Mesendoderm (in vitro differentiated cells): ENCODE measurements at places on chromosomes 16 and 17.

DNA sequence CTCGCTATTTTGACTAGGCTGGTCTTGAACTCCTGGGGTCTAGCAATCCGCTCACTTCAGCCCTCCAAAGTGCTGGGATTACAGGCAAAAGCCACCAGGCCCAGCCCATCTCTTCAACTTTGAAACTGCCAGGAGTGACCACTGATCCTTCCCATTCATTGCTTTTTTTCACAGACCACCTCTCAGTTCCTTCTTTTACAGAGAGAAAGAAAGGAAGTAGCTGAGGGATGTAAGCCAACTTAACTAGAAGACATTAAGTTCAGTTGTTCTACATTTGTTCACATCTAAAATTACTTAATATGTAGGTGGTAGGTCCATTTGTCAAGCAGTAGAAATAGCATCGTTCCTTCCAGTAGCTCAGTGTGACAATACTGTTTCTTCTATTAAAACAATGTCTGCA is 219.8 kb downstream of the STX8 start:
- no peak for DNase-seq

- DNase-seq: no peak
These were observed 12.6 kb upstream of the BCAR1 start for GRCh38 chr16:75263963-75264445.

DNA sequence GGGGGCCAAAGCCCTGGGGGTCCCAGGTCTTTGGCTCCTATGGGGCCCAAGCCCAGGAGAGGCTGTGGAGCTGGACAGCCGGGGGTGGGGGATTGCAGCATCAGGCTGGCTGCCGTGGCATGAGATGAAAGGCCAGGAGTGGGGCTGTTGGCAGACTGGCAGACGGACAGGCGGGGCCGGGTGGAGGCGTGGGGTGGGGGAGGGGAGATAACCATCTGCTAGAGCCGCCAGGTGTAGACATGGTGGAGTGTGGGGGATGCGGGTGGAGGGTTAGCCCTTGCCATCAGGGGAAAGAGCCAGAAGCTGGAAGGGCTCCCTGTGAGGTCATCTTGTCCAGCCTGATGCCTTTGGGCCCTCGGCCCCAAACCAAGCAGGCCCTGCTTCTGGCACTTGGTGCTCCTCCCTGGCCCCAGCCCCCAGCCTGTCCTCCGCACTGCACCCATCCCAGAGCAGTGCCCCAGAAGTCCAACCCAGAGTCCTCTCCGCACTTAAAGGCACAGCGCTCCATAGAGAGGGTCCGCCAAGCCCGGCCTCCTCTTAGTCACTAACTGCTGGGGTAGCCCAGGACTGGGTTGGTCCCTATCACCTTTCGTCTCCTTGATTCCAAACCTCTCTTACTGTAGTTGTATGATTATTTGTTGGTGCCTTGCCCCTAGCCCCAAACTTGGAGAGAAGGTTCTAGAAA is 33.3 kb upstream of the DLX4 start:
- no peak for DNase-seq

DNA sequence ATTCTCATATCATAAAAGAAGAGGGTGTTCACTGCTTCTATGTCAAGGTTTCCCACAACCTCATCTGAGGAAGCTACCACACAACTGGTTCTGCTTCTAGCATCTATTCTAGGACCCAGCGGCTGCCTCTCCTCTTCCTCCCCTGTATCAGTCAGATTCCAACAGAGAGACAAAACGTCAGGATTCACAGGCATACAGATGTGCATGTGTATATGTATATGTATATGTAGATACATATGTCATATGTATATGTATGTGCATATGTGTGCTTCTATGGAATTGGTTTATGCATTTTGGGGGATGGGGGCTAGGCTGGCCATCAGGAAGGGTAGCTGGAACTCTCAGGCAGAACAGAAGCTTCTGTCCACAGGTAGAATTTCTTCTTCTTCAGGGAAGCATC is 37.4 kb upstream of the NLRP1 start:
- no peak for DNase-seq

DNA sequence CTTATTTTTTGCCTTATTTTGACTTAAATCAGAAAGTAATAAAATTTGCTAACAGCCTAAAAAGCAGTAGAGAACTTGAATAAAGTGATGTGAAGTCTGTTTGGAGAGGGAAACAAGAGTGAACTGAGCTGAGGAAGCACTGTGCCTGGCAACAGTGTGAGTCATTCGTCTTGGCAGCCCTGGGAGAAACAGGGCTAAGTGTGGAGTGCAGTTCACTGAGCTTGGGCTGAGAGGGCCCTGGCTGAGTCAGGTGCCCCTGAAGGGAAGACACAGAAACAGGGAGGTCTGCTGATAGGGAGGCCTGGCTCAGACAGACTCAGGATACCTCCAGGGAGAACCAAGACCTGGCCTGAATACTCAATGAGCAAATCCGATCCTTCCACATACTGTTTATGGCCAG is 132.1 kb downstream of the HS3ST4 start:
- no peak for DNase-seq

DNA sequence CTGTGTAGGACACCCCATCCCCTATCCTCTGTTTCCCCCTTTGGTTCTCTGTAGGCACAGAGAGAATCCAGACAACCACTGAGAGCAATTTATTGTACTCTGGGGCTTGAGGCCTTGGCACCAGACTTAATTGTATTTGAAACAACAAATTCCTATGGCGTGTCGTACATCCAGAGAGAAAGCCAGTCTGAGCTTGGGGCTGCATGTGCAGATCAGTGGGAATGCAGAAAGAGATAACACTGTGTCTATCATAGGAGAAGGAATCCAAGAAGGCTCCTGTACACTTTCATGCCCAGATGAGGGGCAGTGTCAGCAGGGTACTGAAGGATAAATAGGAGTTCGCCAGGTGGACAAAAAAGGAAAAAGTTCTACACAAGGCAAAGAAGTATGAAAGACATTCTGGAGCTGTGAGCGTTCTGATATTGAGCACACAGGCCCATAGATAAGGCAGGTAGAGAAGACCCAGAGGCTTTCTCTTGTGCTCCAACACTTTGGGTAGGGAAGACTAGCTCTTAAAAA is 22.0 kb upstream of the IL4R start:
- no peak for DNase-seq

DNA sequence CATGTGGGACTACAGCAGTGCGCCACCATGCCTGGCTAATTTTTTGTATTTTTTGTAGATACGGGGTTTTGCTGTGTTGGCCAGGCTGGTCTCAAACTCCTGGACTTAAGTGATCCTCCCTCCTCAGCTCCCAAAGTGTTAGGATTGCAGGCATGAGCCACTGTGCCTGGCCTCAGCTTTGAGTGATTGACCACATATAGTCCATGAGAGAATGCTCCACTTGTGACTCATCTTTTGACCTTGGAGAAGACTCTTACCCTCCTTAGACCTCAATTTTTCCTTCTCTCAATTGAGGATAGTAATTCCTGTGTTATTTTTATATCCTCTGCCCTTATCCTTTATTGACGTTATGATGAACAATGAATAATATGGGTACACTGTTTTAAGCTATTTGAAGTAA is 30.9 kb upstream of the DUSP14 start:
- DNase-seq: no peak

DNA sequence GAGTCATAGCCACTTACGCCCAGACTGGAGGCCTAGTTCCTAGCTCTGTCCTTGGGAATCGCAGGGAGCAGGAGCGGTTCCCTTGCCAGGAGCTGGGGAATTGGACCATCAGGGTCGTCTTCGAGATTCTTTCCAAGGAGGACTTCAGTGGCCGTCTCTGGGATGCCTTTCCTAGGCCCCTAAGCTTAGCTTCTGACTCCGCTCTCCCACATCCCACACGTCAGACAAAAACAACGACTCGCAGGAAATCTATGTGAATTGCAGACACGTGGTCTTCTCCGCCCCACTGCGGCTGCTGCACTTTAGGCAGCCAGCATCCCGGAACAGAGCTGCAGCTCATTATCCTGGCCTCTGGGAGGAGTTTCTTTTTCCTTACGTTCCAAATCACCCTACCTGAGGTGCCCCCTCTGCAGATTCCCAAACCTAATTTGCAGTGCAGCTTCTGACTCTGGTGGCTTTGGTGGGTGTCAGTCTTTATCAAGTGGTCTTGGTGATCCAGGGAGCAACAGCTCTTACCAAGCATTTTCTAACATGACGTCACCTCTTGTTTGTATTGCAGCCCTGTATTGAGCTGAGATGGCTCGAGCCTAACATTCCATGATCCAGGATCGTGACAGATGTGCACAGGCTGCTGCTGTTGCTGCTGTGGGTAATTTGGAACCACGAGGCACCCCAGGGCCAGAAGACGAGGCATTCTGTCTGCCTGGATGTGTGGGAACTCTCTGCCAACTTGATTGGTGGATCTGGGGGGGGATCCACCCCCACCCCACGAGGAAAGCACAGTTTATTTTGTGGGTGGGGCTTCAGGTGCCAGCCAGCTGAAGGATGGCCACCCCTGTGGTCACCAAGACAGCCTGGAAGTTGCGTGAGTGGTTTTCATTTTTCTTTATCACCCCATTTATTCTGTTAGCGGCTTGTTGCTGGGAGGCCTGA is 1.1 kb downstream of the KATNB1 start:
- peak; percentile 87 for DNase-seq

DNA sequence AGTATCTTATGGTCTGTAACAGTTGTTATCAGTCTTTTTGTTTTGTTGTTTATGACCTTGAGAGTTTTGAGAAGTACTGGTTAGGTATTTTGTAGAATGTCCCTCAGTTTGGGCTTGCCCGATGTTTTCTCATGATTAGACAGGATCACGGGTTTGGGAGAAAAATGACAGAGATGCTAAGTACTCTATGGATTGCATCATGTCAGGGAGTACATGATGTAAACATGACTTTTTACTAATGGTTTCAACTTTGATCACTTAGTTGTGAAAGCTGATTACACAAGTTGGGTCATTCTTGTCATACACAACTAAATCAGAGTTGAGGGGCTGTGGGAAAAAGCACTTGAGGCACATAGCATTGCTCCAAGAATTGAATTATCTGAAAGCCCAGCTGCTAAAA is 94.7 kb upstream of the SIAH1 start:
- DNase-seq: peak; percentile 23

- DNase-seq: peak; percentile 93
These were observed 4.3 kb upstream of the NAGLU start for GRCh38 chr17:42531455-42532354.

- DNase-seq: no peak
These were observed 77.3 kb upstream of the CDH5 start for GRCh38 chr16:66289051-66289680.

DNA sequence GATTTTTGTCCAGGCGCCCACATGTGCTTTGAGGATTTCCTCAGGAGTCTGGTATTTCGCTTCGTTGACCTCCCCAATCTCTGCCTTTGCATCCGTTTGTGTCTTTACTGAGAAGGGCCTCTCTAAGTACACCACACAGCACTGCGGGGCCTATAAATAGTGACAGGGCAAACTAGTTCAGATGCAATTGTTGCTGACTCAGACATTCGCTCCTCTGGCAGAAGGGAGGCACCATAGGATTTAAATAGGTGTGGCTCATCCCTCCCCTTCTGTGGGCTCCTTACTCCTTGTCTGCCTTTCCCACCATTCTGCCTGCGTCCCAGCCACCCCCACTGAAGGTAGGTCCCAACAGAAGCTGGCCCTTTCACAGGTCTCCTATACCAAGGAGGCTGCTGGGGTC is 192.3 kb downstream of the SHISA9 start:
- DNase-seq: peak; percentile 88

GRCh38 chr17:17606416-17607000 is 15.0 kb upstream of the PEMT start:
- no peak for DNase-seq

DNA sequence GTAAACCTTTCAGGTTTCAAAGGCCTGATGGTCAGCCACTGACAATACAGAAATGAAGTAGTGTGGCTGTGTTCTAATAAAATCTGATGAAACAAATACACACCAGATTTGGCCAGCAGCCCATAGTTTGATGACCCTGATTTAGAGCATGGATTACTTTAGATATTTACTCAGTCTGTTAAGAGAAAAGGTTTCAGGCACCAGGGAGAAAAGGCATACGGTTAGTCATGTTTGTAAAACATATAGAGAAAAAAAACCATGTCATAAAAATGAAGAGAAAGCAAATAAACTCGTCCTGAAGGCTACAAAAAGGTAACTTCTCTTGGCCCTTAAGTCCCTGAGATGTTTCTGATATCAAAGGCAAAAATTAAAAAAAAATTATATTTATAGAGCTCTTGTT is 112.1 kb downstream of the ADAMTS18 start:
- DNase-seq: no peak

- peak; percentile 26 for DNase-seq
These were observed 73.4 kb upstream of the GPR139 start for GRCh38 chr16:20147091-20147490.

DNA sequence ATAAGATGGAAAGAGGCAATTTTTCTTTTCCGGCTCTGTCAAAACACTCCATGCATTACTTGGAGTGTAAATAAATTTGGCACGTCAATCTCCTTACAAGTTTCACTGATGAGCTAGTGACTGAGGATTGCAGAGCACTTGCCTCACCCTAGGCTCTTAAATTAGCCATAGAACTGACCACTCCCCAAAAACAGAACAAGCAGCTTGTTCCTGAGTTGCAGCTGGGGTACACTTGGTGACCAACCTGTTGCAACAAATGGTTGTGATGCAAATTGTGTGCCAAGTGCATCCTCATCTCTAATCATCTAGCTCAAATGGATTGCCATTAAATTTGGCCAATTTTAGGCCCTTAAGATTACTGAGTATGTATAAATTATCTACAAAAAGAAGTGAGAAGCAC is 67.0 kb downstream of the CACNG1 start:
- DNase-seq: peak; percentile 10

- DNase-seq: no peak
These were observed 818 bp downstream of the TPPP3 start for GRCh38 chr16:67392301-67393059.

DNA sequence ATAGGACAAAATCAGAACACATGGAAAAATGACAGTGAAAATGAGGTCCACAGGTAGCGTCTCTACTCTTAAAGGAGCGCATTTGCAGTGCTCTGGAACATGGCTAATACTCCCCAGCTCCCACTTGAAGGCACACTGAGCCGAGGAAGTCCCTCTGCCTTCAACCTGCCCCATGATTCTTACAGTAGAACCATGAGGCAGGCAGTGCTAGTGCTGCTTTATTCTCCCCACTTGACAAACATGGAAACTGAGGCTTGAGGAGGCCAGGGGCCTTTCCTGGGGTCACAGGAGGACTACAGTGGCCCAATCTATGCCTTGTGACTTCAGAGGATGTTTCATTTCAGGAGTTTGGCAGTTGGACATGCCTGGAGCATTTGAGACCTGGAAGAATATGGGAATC is 244.1 kb upstream of the MAF start:
- no peak for DNase-seq

DNA sequence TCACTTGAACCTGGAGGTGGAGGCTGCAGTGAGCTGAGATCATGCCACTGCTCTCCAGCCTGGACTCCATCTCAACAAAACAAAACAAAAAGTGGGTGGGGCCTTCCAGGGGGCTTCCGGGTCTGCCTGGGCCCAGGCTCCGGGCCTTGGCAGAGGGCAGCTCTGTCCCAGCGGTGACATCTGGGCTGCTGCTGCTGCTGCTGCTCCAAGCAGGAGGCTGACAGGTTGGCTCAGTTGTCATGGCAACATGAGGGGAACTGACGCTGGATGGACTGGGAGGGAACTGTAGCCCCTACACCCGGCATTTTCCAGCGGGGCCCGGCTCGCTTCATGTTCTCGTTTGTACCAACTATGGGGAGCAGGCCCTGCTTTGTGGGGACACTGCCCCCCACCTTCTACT is 4.0 kb downstream of the BAIAP3 start:
- peak; percentile 53 for DNase-seq

GRCh38 chr17:47687748-47688147 is 6.2 kb upstream of the TBKBP1 start:
- peak; percentile 83 for DNase-seq
